Stimulated activated CD8-positive, alpha-beta memory T cell treated with anti-CD3 and anti-CD28 coated beads, Interleukin-4, amount 100 ng/mL, for 1 hour (primary cell): ENCODE measurements at places on chromosomes 7 and 10.

GRCh38 chr10:128573281-128573845, 447.1 kb upstream of the MKI67 start:
- no peak for DNase-seq

DNA sequence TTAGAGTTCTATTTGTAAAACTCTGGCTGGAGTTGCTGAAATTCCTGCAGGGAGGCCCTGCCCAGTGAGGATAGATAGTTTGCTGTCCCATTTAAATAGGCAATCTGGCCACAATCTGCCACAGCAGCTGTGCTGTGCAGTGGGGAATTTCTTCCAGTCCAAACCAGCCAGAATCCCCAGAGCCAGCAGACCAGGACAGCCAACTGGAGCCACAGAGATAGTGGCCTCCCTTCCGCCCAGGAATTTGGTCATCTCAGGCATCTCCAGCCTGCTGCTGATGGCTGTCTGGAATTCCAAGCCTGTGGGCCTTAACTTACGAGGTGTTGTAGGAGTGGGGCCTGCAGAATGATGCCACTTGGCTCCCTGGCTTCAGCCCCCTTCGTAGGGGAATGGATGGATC, 643.4 kb downstream of the DNAJB9 start:
- DNase-seq: no peak

DNA sequence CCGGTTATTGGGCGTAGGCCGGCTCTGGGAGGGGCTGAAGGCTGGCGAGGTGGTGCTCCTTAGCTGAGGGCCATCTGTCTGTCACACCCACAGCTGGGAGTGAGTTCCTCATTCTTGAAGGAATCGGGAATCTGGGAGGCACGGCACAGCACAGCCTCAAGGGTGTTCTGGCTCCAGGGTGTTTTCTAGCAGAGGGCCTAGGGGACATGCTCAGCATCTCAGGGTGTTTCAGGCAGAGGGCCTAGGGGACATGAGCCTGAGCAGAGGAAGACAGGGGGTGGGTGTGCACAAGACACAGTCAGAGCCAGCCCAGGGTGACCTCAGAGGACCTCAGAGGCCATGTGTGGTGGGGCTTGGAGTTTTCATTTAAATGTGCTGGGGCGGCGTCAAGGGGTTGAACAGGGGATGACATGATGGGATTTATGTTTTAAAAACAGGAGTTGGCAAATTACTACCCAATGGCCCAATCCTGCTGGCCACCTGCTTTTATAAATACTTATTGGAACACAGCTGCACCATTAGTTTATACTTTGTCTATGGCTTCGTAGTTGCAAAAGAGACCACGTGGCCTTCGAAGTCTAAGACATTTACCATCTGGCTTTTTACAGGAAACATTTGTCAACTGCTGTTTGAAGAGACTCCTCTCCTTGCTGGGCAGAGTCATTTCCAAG, 121.6 kb downstream of the PRKAG2 start:
- no peak for DNase-seq

DNA sequence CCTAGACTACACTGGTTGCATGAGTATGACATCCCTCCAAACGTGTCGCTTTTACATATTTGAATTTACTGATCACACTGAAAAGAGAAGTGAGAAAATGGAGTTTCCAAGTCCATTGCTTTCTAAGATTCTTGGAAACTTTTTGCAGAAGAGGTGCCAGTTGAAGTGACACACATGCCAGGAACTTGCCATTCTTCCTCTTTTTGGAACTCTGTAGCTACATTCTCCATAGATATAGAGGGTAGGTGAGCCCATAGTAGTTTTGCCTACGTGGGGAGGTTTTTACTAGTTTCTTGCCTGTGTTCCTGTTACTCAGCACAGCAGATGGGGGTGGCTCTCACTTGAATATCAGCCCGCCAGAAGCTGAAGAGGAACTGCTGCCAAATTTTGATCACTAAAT, 286.6 kb upstream of the NRP1 start:
- DNase-seq: no peak

GRCh38 chr10:3312403-3312940, 139.9 kb upstream of the PITRM1 start:
- DNase-seq: no peak

- DNase-seq: no peak
These were observed 415.0 kb downstream of the PARD3 start for GRCh38 chr10:34400075-34400474.

- no peak for DNase-seq
These were observed 40.5 kb downstream of the C1QL3 start for GRCh38 chr10:16481052-16481728.

DNA sequence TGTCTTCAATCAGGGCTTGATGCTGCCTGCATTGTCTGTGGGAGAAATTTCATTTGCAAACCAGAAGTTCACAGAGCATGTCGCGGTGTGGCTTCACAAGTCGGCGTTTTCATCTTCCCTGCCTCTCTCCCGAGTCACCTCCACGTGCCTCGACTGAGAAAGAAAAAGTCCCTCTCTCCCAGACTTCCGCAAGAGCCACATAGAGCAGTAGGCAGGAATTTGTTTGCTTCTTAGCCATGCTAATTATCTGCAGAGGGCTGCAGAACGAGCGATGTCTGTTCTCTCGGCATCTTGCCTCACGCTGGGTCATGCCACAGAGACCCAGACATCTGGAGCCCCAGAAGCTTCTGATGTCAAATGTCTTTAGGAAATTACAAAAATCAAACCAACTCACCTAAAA, 272.2 kb downstream of the TCF7L2 start:
- DNase-seq: no peak

GRCh38 chr10:70260259-70260658, 23.5 kb downstream of the NPFFR1 start:
- DNase-seq: no peak

DNA sequence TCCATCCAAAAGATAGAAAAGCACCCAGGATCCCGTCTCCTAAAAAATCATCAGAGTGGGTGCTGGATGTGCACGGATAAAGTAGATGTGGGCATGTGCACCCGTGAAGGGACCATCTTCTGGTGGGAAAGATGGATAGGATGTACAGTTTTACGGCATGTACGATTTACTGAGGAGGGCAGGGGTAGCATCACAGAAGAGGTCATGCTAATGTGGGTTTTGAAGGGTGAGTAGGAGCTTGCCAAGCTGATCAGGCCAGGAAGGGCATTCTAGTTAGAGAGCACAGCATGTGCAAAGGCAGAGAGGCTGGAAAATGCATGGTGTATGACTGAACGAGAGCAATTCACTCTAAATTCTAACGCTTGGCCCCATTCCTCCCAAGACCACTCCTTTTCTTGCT, 7.8 kb upstream of the CRHR2 start:
- no peak for DNase-seq

DNA sequence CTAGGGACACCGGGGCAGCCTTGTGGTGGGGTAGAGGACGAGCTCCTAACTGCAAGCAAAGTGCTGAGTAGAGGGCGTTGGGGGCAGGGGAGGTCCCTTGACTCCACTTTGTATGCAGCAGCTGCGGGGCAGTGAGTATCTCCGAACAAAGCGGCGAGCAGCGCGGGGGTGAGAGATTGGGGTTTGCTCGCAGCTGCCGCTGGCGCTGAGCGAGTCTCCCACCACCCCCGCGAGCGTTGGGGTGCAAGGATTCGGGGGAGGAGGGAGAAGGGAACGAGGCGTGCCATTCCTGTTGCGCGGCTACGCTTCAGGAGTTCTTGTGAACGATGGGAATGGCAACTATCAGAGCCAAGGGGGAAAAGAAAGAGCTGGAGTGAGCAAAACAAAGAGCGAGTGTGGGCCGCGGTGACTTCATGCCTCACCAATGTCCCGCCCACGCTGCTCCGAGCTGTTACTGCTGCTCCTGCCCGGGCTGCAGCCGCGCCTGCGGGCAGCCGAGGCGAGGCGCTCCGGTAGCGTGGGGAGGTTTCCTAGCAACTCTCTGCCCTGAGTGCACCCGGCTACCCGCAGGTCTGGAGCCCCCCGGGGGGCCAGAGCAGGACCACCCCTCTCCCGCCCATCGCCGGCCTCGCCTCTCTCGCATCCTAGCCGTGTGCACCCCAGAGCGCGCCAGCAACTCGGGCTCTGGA, at the start of gene ITGB8:
TSS of gene ITGB8 (plus strand) at position 662 of the 689 bp plus-strand sequence. CDS start 907 bp downstream, outside the sequence.
- no peak for DNase-seq

DNA sequence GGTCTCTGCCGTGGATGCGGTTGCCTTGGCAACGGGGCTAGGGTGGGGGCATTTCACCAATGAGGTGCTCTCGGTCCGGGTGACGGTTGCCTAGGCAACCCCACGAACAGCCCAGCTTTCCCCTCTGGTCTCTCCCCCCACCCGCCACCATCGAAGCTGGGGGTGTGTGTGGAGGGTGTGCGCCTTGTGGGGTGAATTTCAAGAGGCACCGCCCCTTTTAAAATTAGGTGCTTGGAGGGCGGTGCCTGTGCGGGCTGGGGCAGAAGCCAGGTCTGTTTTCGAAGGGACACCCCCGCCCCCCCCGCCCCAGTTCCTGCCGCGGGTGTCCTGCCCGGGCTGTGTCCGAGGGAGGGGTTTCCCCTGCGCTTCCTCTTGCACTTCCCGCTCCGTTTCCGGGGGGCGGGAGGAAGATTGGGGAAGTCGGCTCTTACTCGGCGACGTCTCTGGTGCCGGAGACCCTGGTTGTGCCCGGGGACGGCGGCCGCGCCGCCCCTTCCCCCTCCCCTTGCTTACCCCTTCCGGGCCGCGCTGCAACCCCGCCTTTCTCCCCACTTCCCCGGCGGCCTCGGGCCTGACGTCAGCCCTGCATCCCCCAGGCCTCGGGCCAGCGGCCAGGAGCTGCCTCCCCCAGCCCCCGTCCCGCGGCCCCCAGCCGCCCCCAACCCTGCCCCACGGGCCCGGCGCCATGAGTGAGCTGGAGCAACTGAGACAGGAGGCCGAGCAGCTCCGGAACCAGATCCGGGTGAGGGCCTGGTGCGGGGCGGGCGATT, 2.2 kb downstream of the GNB2 start:
- peak; percentile 71 for DNase-seq

DNA sequence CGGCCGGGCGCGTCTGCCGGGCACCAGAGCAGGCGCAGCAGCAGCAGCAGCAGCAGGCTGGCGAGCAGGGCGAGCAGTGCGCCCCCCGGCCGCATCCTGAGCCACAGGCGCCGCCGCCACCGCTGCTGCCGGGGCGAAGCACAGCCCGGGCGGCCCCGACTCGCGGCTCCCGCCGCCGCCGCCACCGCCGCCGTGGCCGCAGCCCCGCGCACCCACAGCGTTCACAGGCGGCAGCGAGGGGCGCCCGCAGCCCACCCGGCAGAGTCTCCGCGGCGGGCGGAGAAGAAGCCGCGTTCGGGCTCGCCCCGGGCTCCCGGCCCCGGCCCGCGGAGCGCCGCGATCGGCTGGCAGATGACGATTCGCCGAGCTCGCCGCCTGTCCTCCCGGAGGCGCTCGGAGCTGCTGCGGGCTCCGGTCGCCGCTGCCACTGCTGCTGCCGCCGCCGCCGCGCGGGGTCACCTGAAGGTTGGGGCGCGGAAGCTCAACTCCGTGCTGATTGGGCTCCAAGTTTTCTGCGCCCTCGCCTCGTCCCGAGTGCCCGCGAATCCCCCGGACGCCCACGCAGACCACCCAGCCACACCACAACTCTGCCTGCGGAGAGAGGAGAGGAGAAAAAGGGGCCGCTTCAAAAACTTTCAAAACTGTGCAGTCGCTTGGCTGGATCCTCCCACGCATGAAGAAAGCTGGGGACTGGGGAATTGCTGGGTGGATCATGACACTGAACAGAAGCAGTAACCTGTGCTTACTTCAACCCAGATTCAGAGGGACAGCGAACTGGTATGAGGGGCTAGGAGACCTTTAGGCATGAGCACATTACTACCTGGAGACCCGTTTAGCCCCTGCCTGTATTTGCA, at the start of gene ST8SIA6:
TSS of gene ST8SIA6 (minus strand) at position 435 of the 854 bp plus-strand sequence. CDS start at position 95, 340 bp downstream.
- DNase-seq: no peak

DNA sequence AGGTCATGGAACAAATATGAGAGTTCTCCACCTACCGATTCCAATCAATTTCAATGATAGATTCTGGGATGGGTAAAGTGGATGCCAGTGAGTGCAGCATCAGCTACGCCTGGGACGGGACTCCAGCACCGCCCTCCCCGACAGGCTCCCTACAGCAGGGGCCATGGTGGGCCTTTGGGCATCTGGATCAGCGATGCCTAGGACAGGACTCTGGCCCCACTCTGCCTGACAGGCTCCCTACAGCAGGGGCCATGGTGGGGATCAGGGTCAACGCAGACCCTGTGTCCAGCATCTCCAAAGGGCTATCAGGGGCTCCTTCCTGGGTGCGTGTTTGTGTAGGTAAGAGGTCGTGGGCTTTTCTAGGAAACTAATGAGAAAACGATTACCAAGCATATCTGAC, 111.2 kb upstream of the TCERG1L start:
- DNase-seq: no peak

DNA sequence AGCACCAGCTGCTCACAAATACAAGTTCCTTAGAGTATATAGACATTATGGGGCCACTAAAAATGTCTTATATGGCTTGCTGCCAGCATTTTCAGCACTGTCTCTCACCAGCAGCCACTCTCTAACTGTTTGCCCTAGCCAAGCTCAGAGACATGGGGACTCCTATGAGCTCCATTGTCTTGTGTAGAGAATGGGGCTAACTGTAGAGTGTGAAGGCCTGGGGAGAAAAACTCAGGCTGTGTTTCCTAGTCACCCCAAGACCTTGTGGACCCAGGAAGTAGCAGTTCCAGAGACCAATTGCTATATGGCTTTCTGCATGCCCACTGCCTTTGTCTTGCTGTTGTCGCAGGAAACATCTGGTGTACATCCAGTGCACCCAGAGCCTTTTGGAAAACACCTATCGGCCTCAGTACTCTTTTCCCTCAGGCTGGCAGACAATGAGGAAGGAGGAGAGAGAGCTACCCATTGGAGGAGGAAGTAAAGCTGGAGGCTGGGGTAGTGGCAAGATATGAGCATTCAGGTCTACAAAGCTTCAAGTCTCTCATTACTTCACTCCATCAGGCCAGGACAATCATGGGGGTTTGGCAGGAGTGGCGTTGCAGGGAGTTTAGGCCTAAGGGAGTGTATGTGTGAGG, 28.4 kb downstream of the ENTPD1 start:
- no peak for DNase-seq

DNA sequence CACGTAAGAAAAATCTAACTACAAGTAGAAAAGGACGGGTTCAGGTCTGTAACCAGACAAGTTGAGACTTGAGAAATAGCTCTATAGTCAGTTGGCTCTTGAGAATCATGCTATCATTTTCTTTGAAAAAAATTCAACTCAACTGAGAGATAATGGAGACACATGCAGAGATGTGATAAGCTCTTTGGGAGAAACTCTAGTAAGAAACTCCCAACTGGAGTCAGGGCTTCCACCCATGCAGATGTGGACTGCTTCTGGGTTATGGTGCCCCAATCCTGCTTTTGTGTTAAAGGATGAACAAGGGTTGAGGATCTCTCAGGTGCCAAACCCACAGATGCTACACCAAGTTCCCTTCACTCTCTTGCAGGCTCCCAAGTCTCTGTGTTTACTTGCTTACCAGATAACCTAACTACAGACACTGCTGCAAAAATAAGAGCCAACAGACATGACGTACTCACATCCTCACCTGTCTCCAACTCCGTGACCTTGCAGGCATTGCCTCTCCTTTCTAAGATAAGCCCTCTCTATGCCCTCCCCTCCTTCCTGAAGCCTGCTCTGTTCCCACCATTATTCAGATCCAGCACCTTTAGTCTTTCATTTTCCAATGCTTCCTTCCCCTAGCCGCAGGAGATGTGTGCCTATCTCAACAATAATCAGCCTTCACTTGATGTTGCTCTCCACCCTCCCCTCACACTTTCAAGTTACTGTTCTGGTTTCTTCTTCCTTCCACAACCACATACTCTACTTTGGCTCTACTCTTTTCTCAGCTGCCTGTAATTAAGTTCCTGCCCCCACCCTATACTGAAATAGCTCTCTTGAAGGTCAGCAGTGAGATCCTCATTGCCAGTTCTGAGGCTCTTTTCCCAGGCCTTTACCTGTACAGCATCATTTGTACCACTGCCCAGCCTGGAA, 130.0 kb downstream of the ICA1 start:
- no peak for DNase-seq

GRCh38 chr7:102320601-102321350, 34.1 kb downstream of the SH2B2 start:
- DNase-seq: no peak
